ENCODE measurements at places on chromosomes 4 and X. TPM values are rescaled to one million over a fixed set of nuclear protein-coding genes. Genes with fewer than 3 reads are reported as not detected.

DNA sequence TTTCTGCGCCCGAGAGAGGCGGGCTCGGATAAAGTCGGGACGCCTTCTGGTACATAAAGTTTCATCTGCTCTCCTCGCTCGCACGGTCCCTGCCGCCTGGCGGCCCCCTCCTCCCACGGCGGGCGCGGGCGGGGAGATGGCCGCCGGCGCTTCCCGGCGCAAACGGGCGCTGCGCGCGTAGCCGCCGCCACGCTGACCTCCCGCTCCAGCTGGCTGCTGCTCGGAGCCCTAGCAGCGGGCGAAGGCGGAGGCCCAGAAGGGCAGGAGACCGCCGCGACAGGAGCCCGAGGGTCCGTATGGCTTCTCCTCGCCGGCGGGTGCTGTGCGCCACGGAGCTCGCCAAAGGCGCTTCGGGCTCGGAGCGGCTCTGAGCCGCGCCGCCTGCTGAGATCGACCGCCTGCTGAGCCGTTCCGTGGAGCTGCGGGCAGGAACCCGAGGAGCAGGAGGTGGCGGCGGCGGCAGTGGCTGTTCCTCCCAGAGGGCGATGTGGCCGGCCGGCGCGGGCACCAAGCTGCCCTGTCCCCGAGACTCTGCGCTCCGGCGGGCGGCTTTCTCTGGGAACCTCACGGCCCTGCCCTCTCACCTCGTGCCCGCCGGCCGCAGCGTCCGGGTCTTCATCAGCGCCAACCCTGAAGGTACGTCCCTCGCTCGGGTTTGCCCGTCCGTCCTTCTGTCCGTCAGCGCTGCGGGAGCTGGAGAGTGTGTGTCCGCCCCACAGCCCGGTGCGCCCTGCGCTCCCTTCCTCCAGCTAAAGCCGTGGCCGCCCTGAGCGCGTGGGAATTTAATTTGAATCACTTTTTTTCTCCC lies at the start of gene NWD2:
TSS of gene NWD2 (plus strand) at position 161 of the 808 bp plus-strand sequence. CDS start at position 486, 325 bp downstream.
- H3K27me3 ChIP-seq = no peaks in the 10 kb centered on the region
- DNase-seq = no peak
- H3K4me3 ChIP-seq = no peak within 1 kb of the TSS
- H3K4me1 ChIP-seq = no peaks in the 10 kb centered on the region

GRCh38 chr4:37002625-37003024 lies 241.9 kb upstream of the NWD2 start:
- no peak overlapping the region for H3K4me3 ChIP-seq
- no peaks in the 10 kb centered on the region for H3K4me1 ChIP-seq
- no peak overlapping the region for H3K27ac ChIP-seq
- H3K36me3 ChIP-seq = no peaks in the 10 kb centered on the region

GRCh38 chrX:63250253-63250868 lies 100.8 kb downstream of the SPIN4 start:
- H3K27ac ChIP-seq = no peak overlapping the region
- no peaks in the 10 kb centered on the region for H3K36me3 ChIP-seq
- H3K27me3 ChIP-seq = no peaks in the 10 kb centered on the region
- no peak overlapping the region for H3K4me3 ChIP-seq
- no peak for DNase-seq

GRCh38 chr4:89397441-89397840 lies 89.8 kb upstream of the GPRIN3 start:
- no peaks in the 10 kb centered on the region for H3K36me3 ChIP-seq
- no peak for DNase-seq
- no peak overlapping the region for H3K27ac ChIP-seq

GRCh38 chr4:181982856-181983255 lies 260.3 kb upstream of the TENM3 start:
- H3K4me3 ChIP-seq = no peak overlapping the region
- H3K27me3 ChIP-seq = no peaks in the 10 kb centered on the region
- H3K27ac ChIP-seq = no peak overlapping the region
- no peaks in the 10 kb centered on the region for H3K4me1 ChIP-seq
- no peaks in the 10 kb centered on the region for H3K36me3 ChIP-seq

The GJB1 gene
- not detected for total RNA-seq

The PPBP gene
- total RNA-seq = not detected

DNA sequence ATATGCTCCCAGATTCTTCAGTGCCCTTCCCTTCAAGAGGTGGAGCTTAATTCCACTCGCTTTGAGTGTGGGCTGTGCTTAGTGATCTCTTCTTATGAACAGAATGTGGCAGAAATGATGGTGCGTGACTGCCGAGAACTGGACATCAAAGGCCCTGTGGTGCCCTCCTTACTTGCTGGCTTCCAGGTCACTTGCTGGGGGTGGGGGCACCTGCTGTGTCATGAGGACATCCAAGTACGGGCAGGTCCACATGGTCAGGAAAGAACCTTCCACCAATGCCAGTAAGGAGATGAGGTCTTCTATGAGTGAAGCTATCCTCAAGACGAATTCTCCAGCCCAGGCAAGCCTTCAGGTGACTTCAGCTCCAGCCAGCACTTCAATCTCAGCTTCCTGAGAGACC lies 95.8 kb downstream of the FAM53A start:
- H3K4me1 ChIP-seq = no peaks in the 10 kb centered on the region
- no peaks in the 10 kb centered on the region for H3K36me3 ChIP-seq
- H3K27ac ChIP-seq = no peak overlapping the region
- H3K27me3 ChIP-seq = no peaks in the 10 kb centered on the region
- no peak overlapping the region for H3K4me3 ChIP-seq
- DNase-seq = no peak

GRCh38 chrX:1224954-1225353 lies 12.5 kb upstream of the CRLF2 start:
- no peak for DNase-seq
- H3K27ac ChIP-seq = no peak overlapping the region
- H3K4me1 ChIP-seq = no peaks in the 10 kb centered on the region
- H3K36me3 ChIP-seq = no peaks in the 10 kb centered on the region
- no peak overlapping the region for H3K4me3 ChIP-seq
- no peaks in the 10 kb centered on the region for H3K27me3 ChIP-seq

DNA sequence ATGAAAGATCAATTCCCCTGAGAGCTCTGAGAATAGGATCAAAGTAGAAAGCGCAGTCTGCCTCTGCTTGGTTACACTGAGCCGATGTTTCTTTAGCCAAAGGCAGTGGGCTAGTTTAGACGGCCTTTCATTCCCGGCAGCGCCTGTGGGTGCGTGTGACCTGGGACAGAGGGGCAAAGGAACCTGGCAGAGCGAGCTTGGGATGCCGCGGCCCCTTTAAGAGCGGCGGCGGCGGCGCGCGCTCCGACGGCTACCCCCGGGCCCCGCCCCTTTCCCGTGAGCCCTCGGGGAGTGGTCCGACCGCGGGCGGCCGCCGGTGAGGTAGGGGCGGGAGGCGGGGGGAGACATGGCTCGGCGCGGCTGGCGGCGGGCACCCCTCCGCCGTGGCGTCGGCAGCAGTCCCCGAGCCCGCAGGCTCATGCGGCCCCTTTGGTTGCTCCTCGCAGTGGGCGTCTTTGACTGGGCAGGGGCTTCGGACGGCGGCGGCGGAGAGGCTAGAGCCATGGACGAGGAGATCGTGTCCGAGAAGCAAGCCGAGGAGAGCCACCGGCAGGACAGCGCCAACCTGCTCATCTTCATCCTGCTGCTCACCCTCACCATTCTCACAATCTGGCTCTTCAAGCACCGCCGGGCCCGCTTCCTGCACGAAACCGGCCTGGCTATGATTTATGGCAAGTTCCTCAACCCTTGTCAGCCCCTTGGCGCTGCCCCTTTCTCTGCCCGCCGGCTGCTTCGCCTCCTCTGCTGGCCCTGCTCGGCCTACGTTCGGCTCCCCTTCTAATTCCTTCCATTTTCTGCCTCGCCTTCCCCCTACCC lies at the start of gene SLC9A6:
TSS of gene SLC9A6 (plus strand) at position 279 of the 816 bp plus-strand sequence. CDS start at position 503, 224 bp downstream.
- H3K4me3 ChIP-seq = peak within 1 kb of the TSS; percentile 52
- H3K27ac ChIP-seq = peak within 1 kb of the TSS; percentile 72
- no peaks in the 10 kb centered on the region for H3K4me1 ChIP-seq
- no peaks in the 10 kb centered on the region for H3K36me3 ChIP-seq

- H3K4me1 ChIP-seq = no peaks in the 10 kb centered on the region
- no peaks in the 10 kb centered on the region for H3K27me3 ChIP-seq
- DNase-seq = no peak
- H3K4me3 ChIP-seq = no peak overlapping the region
Measured at GRCh38 chr4:145814246-145814645, 124.4 kb downstream of the ZNF827 start.

The MGARP gene
- 11.4 TPM for total RNA-seq

The YTHDC1 gene
- total RNA-seq = 95.0 TPM

The PSAPL1 gene
- total RNA-seq = not detected

Measured in ovary (tissue), 10 donors.